Effector CD4-positive, alpha-beta T cell (primary cell): ENCODE measurements at places on chromosomes 5 and 9.

- DNase-seq, result no peak
These were observed 305.6 kb downstream of the DOCK8 start for GRCh38 chr9:520302-520701.

DNA sequence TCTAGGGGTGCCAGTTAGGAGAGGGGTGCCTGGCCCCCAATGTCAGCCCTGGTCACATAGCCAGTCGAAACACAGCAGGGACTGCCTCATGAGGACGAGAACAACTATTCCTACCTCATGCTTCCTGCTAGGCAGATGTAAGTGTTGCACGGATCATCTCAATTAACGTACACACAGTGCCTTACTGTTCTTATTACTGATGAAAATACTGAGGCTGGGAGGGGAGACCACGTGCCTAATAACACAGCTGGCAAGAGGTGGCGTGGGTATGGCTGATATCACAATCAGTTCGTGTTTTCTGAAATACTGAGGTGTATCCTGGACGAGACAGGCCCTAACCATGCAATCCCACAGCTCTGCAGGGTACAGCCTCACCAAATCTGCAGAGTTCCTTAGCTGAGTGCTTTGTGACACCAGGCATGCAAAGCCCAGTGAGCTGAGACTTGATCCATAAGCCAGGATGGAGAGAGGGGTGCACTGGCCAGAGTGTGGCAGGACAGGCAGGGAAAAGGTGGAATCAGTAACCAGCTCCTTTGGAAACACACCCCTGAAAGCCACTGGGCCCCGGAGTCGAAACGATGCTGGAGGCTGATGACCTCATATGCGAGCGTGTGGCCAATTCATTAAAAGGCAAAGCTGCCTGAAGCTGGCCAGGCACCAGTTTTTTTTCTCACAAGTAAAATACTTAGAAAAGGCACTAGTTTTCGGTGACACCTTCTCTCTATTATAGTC lies 63.9 kb downstream of the PRRT1B start:
- no peak for DNase-seq

GRCh38 chr5:127997201-127997704 lies 86.3 kb upstream of the SLC12A2 start:
- no peak for DNase-seq

- DNase-seq, result no peak
These were observed 203.6 kb downstream of the NR3C1 start for GRCh38 chr5:143199843-143200242.

- no peak for DNase-seq
These were observed 105.8 kb downstream of the ROR2 start for GRCh38 chr9:91844190-91844589.

- DNase-seq, result no peak
These were observed 99.2 kb downstream of the DAPK1 start for GRCh38 chr9:87596862-87597261.

DNA sequence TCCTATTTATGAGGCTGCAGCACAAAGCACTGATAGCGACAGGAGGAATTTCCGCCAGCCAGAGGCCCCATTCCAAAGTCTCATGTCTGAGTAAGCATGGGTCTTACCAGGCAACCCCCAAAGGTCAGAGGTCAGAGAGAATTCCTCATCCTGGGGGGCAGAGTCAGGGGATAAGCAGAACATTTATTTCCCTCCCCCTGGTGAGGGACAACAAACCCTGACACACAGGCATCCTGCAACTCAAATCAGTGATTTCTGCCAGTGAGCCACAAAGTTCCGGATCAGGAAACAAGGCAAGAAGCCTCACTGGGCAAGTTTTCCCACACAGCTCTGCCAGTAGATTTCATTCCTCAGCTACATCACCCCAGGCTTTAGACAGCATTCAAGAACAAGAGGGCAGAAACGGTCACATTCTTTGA lies 37.0 kb downstream of the ADAMTS12 start:
- no peak for DNase-seq

DNA sequence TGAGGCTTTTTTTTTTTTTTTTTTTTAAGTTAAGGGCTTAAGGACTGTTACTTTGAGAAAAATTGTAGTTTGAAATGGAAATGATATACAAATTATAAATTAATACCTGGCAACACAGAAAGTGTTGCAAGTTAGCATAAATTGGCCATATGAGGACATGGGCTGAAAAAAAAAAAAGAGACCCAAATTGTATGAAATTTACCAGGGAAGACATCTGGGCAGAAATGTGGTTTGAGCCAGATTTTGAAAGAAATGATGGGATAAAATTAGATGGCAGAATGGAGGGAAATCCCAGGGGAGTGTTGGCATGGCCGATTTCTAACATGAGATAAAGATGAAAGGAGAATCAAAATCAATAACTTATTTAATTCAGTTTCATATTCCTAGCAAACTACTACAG lies 472.1 kb downstream of the CTNND2 start:
- DNase-seq, result no peak

GRCh38 chr5:24222876-24223275 lies 421.9 kb downstream of the CDH10 start:
- no peak for DNase-seq

DNA sequence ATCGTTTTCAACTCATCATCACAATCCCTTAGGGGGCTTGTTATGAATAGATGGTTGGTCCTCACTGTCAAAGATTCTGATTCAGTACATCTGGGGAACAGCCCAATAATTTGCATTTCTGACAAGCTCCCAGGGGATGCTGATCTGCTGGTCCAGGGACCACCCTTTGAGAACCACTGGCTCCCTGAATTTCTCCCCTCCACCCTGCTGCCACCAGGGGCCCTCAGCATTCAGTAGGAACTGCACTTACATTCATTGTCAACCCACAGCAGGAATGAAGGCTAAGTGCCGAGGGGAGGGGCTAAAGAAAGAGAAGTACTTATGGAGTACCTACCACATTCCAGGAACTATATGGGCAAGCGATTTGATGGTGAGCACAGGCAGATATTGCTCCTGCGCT lies 85.9 kb downstream of the BOD1 start:
- DNase-seq, result no peak

DNA sequence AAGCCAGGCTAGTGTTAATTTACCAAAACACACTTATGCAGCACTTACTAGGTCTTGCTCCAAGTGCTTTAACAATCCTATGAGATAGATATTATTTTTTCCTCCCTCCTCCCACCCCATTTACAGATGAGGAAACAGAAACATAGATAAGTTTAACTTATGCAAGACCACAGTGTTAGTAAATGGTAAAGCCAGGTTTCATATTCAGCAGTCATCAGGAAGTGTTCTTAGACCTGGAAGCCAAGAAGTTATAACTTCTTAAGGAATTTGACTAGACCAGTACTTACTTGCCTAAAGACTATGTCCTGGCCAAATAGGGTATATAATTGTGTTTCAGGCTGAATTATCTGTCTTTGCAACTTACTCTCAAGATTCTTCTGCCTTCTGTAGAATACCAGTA lies 15.9 kb downstream of the ABHD17B start:
- no peak for DNase-seq

DNA sequence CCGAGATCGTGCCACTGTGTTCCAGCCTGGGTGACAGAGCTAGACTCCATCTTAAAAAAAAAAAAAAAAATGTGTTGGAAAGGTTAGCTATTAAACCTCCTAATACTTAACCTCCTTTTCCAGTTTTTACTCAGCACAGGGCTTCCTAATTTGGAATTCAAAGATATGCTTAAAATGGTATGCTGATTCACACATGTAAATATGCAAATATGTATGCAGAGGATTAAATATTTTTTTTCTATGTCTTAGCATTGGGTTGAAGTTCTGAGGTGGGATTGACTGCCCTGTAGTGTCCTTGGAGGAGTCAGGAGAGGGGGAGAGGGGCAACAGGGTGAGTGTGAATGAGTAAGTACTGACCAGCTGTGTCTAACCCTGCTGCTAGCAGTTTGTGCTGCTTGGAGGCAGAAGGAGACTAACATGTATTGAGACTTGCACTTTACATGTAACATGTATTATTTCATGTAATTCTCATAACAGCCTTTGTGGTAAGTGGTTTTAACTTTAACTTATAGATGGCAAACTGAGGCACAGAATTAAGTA lies 63.2 kb downstream of the SLC44A1 start:
- no peak for DNase-seq

DNA sequence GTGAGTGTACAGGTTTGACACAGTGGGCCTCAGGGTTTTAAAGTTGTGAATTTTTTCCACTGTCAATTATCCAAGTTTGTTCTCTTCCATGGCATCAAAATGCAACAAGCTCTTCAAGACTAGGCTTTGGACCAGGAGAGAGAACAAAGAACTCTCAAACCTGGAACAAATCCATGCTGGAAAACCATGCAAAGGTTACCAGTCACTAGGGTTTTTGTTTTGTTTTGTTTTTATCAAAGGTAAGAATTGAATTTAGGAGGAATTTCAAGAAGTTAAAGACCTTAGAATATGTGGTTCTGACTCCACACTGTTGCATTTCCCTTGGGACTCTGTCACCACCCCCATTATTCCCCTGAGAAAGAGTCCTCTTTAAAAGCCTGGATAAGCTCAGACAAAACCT lies 191.1 kb upstream of the PIK3R1 start:
- no peak for DNase-seq

GRCh38 chr5:6762116-6762515 lies 48.9 kb downstream of the TENT4A start:
- no peak for DNase-seq
